ENCODE measurements at places on chromosomes 6 and 20.

- no peak for DNase-seq
Observed at GRCh38 chr6:125728739-125729138, 20.7 kb upstream of the HEY2 start.

- peak; percentile 78 for DNase-seq
Observed at GRCh38 chr6:73461537-73462350, at the start of gene MTO1. MTO1 (plus strand) TSS chr6:73461737; CDS start chr6:73461855, 118 bp downstream.

DNA sequence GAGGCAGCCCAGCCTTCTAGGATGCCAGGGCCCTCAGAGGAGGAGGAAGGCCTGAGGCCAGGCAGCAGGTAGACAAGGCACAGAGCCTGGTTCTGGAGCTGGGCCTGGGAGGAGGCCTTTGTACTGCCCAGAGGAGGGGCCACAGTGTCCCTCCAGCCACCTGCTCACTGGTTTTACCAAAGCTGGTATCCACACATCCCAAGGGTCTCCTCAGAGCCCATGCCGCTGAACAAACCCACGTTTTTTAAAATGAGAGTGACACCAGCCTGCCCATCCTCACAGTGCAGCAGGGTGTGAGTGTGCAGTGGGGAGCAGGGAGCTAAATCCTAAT lies 162.7 kb downstream of the LY86 start:
- no peak for DNase-seq

GRCh38 chr6:116386581-116387299 lies 16.0 kb downstream of the DSE start:
- no peak for DNase-seq

GRCh38 chr6:31663961-31664789 lies 622 bp downstream of the GPANK1 start:
- DNase-seq = no peak

DNA sequence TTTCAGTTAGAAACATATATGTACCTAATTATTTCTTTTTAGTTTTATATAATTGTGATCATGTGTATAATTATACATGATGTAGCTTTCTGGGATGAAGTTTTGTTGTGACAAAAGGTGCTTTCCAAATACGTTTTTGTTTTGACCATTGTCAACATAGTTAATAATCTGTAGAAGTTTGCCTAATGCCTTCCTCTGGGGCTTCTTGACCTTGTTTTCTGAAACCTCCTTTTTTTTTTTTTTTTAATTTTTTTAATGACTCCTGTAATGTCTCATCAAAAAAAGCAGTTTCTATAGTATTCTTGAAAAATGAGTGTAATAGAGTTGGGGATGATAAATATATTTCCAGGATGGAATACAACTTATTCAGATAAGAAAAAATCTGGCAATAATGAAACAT lies 434.7 kb upstream of the SOX4 start:
- peak; percentile 17 for DNase-seq

- DNase-seq = no peak
Observed at GRCh38 chr6:93398723-93399122, 20.6 kb downstream of the EPHA7 start.

GRCh38 chr6:37033255-37033654 lies 27.8 kb downstream of the FGD2 start:
- no peak for DNase-seq

- DNase-seq = no peak
Observed at GRCh38 chr6:127967708-127968107, 66.8 kb upstream of the THEMIS start.

GRCh38 chr6:73739096-73739495 lies 43.1 kb downstream of the CD109 start:
- DNase-seq = no peak

DNA sequence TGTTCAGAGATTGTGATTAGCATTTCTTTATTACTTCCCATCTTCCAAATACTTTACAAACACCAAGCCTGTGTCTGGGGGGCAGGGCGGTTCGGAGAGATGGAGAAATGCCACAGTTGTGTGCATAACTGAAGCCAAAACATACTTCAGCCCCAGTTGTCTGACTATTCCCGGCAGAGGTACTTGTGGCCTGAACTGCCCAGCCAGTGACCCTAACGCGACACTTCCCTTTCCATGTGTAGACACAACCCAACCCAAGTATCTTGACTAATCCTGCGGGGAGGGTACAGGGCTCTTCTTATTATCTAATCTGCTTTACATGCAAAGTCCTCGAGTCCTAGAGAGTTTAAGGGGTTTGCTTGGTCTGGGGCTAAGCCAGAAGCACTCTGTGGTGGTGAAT lies 46.2 kb downstream of the ISM1 start:
- DNase-seq = no peak

GRCh38 chr6:126156973-126157372 lies 170.6 kb downstream of the TRMT11 start:
- no peak for DNase-seq

- no peak for DNase-seq
Observed at GRCh38 chr20:42492290-42492689, 697.4 kb downstream of the PTPRT start.

DNA sequence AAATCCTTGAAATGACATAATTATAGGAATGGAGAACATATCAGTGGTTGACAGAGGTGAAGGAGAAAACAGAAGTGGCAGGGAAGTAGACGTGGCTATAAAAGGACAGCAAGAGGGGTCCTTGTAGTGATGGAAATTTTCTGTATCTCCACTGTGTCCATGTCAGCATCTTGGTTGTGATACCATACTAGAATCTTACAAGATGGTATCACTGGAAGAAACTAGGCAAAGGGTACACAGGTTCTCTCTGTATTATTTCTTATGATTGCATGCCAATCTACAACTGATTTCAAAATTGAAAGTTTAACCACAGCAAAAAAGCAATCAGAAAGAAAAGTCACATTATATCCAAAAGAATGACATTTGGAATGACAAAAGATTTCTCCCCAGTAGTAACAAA lies 16.4 kb upstream of the ZC3H12D start:
- no peak for DNase-seq

- DNase-seq = peak; percentile 47
Observed at GRCh38 chr20:31602779-31603441, 2.2 kb upstream of the ID1 start.

- DNase-seq = no peak
Observed at GRCh38 chr6:111792241-111792640, 81.0 kb downstream of the FYN start.

DNA sequence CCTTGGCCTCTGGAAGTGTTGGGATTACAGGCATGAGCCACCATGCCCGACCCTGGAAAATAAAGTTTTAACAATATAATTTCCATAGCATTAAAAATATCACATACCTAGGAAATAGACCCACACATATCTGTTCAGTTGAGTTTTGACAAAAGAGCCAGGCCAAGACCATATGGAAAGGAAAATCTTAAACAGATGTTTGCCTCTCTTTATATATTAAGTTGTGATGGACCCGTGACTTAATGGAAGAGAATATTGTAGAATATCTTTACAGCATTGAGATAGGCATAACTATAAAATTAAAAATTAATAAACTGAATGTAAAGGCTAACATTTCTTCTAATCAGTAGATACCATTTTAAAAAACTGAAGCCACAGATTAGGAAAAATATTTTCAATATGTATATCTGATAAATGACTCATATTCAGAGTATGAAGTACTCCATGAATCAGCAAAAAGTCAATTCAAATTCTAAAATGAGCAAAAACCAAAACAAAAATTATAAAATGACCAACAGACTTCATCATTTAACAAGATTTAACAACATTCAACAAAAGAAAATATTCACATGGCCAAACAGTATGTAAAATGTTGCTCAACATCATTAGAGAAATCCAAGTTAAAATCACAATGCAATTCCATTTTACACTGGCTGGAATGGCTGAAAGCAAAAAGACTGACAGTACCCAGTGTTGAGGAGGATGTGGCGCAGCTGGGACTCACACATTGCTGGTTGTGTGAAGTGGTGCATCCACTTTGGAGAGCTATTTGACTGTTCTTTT lies 43.3 kb downstream of the GTF2H5 start:
- DNase-seq = no peak

- no peak for DNase-seq
Observed at GRCh38 chr20:24488800-24489175, 19.4 kb downstream of the SYNDIG1 start.

DNA sequence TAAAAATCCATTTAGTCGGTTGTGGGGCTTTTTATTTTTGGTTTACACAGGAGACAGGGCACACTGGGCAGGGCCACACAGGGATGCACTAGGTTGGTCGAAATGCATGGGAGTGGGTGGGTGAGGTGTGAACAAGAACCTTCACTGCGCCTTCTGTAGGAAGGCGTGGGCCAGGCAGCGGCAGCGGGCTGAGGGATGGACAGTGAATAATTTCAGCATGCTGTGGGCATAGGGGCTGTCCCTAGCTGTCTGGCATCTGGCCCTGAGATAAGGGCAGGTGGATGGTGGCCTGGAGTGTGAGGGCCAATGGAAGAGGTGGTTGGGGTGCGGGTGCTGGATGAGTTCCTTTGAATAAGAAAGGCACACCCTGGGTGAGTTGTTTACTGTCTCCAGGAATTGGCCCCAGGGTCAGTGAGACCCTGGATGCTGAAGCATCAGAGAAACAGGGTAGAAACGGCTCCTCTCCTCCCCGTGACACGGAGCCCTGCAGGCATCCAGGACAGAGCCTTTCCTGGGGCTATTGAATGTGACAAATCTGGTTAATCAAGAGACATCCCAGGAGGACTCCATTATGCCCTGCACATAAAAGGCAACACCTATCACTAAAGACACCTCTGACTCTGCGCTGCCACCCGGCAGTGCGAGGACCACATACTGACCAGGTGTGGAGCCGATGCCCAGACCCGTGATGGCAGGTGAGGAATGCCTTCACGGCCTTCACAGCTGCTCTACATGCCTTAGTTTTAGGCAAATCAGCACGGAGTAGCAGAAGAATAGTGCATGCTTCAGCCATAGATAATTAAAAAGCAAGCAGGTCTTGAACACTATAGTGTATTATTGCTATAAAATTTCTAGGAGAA lies 123.0 kb upstream of the SNX9 start:
- no peak for DNase-seq

- no peak for DNase-seq
Observed at GRCh38 chr6:110387986-110388385, 27.4 kb downstream of the DDO start.

DNA sequence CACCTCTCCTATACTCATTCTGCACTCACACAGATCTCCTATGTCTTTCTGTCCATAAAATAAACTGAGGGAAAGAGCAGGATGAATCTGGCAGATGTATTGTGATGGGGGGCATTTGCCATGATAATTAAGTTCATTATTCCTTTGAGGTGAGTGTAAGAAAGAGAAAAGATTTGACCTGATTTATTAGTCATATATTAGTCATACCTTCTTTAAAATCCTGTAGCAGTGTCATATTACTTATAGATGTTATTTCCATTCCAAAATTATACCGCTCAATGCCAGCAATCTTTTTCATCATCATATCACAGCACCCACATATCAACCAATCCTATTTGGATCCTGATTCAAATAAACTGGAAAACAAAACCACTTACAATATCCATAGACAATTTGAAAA lies 733.3 kb upstream of the SLC35B3 start:
- no peak for DNase-seq

GRCh38 chr20:62051144-62051543 lies 14.5 kb downstream of the TAF4 start:
- DNase-seq = no peak

GRCh38 chr20:15921930-15922329 lies 651.3 kb downstream of the KIF16B start:
- no peak for DNase-seq

GRCh38 chr6:41505122-41506049 lies 40.8 kb upstream of the FOXP4 start:
- DNase-seq = peak; percentile 46

GRCh38 chr6:52161689-52162438 lies 24.3 kb upstream of the IL17A start:
- no peak for DNase-seq

DNA sequence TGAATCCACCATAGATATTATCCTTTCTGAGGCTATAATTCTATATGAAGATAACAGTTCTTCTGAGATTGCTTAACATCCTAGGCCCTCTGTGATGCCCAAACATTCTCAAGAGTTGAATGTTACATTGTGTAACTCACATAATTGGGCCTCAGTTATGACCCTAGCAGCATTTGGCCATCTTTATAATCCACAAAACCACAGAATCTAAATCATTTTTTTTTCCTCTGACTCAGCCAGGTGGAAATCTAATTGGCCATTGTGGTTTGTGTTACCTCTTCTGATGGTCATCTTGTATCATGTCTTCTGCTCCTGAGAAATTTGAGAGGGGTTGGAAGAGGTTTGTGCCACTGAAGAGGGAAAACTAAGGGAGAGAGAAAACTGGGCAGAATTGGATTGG lies 99.5 kb downstream of the LINC00237 start:
- no peak for DNase-seq

GRCh38 chr6:109628158-109629000 lies 62.6 kb downstream of the AK9 start:
- DNase-seq = no peak

- DNase-seq = no peak
Observed at GRCh38 chr6:155201461-155202226, 62.2 kb upstream of the CLDN20 start.

DNA sequence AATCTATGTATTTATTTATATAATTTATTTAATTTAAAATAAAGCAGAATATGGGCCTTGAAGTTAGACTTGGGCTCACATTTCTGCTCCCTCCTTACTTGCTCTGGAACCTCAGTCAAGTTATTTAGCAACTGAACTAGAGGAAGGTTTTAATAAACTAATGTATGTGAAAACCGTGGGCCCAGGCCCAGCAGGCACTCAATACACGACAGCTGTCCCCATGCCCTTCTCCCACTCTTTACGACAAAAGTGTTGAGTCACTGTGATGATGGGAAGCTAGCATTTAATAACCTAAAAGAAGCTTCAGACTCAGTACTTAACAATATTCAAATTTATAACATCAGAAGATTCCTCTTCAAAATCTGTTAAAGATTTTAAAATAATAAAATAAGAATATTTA lies 46.7 kb downstream of the SERAC1 start:
- DNase-seq = no peak

- DNase-seq = no peak
Observed at GRCh38 chr6:29531668-29532067, 27.9 kb downstream of the UBD start.

- DNase-seq = no peak
Observed at GRCh38 chr6:130138909-130139242, 83.9 kb downstream of the SAMD3 start.

- no peak for DNase-seq
Observed at GRCh38 chr6:132333639-132334520, 67.4 kb downstream of the MOXD1 start.

GRCh38 chr6:108791700-108792099 lies 56.5 kb upstream of the ARMC2 start:
- DNase-seq = no peak

DNA sequence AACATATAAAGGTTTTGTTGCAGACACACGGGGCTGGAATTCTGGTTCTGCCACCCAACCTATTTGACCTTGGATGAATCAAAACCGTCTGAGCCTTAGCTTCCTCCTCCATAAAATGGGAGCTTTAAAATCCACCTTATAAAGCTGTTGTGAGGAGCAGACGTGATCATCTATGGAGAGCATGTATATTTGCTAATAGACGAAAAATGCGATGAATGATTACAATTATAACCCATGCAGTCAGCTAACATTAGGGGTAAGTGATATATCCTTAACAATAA lies 586 bp upstream of the NUP153 start:
- DNase-seq = no peak

Measured in GM18507 (cell line).